ENCODE measurements at places on chromosomes 12 and 14. TPM values are rescaled to one million over a fixed set of nuclear protein-coding genes. Genes with fewer than 3 reads are reported as not detected.
A peak's percentile ranks its signal among the peaks of the same experiment; 100 is the strongest.

GRCh38 chr12:3614806-3615466, 123.9 kb downstream of the PRMT8 start:
- no peaks in the 10 kb centered on the region for H3K27me3 ChIP-seq
- no peak overlapping the region for H3K27ac ChIP-seq
- H3K36me3 ChIP-seq, result no peaks in the 10 kb centered on the region
- no peaks in the 10 kb centered on the region for H3K4me1 ChIP-seq
- no peak for DNase-seq

DNA sequence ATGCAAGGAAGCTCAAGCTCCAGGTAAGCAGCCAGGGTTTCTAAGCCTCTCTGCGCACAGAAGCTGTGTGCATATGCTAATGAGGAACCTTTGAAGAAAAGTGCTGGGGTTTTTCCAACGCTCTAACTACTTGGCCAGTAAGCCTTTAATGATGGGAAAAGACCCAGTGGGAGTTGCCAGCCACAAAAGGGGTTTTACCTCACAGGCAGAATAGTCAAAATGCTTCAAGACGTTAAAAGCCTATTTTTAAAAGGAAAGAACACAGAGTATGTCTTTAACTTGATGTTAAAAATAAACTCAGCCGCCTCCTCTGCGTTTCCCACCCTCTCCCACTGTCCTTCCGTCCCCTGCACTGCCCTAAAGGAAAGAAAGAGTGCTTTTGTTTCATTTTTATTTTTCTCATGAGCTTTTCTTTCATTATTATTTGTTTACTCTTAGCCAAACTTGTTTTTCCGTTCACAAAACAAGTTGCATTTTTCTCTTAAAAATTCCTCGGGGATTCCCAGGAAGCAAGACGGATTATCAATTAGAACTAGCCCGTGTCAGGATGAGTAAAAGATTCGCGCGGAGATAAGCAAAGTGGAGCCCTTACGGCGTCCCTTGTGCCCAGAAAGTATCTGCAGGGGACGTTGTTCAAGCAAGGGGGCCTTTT, 209.8 kb upstream of the NUDT4 start:
- no peak for DNase-seq
- no peaks in the 10 kb centered on the region for H3K27me3 ChIP-seq
- H3K27ac ChIP-seq, result no peak overlapping the region

DNA sequence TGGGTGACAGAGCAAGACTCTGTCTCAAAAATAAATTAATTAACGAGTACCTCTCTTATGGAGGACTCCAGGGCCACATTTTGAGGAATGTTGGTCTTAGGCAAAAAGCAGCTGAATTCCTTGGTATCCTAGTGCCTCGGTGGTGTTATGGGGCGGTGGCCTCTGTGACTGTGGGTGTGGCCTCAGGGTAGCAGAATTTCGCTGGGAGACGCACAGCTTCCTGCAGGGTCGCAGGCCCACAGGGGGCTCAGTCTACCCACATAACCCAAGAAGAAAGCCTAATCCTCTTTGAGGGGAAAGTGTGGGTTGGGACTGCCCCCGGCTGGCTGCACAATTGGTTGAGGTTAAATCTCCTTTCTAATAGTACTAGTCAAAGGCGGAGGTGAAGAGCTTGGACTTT, 11.2 kb upstream of the SERPINA4 start:
- H3K27ac ChIP-seq, result no peak overlapping the region
- no peaks in the 10 kb centered on the region for H3K36me3 ChIP-seq
- H3K4me1 ChIP-seq, result no peaks in the 10 kb centered on the region
- no peak for DNase-seq

PRIMA1 gene
- total RNA-seq, result 24.5 TPM

GRCh38 chr12:28998662-28999120, 150.4 kb upstream of the FAR2 start:
- H3K4me1 ChIP-seq, result no peaks in the 10 kb centered on the region
- H3K4me3 ChIP-seq, result no peak overlapping the region
- peak; percentile 28 for DNase-seq
- no peaks in the 10 kb centered on the region for H3K27me3 ChIP-seq

GRCh38 chr12:93174473-93174872, 203.3 kb upstream of the NUDT4 start:
- H3K4me3 ChIP-seq, result no peak overlapping the region
- no peaks in the 10 kb centered on the region for H3K36me3 ChIP-seq
- no peaks in the 10 kb centered on the region for H3K27me3 ChIP-seq
- no peak overlapping the region for H3K27ac ChIP-seq
- DNase-seq, result no peak

AGAP2 gene
- 0.29 TPM for total RNA-seq

GRCh38 chr12:95116773-95117172, 43.4 kb upstream of the NR2C1 start:
- no peaks in the 10 kb centered on the region for H3K27me3 ChIP-seq
- no peak overlapping the region for H3K4me3 ChIP-seq
- peak overlapping the region; percentile 87 for H3K27ac ChIP-seq
- H3K4me1 ChIP-seq, result peaks cover 9% of the 10 kb centered on the region

SLC17A8 gene
- not detected for total RNA-seq

- DNase-seq, result no peak
- no peaks in the 10 kb centered on the region for H3K27me3 ChIP-seq
- peak within 1 kb of the TSS; percentile 42 for H3K27ac ChIP-seq
- H3K4me3 ChIP-seq, result peak within 1 kb of the TSS; percentile 47
Measured at GRCh38 chr12:5432011-5432400, at the start of gene NTF3. TSS of gene NTF3 (plus strand) at chr12:5432108. CDS start at chr12:5432325, 217 bp downstream.

DNA sequence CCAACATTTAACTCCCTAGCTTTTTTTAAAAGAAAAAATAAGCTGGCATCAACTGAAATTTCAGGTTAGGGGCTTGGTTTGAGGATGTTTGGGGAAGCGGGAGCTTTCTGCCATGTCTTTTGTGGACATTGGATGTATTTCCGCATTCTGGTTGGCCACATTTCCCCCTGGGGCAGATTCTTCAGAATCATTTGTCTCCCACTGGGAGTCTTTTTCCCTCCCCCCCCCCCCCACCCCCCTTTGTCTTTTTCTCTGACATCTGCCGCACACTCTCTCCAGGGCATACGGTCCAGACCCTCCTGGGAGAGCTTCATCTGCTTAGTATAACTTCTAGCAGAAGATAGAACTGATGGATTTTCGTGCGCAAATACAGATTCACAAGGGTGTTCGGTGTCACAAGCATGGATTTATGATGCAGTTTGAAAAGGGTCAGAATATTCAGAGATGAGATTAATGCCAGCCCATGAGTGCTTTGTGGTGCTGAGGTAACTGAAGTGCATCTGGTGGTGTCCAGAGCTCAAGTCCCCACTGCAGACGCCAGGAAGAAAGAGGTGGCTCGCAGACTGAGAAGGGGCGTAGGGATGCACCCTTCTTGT, 40.2 kb downstream of the ETV6 start:
- no peaks in the 10 kb centered on the region for H3K4me1 ChIP-seq
- H3K27me3 ChIP-seq, result no peaks in the 10 kb centered on the region
- DNase-seq, result no peak
- no peaks in the 10 kb centered on the region for H3K36me3 ChIP-seq

OGFOD2 gene
- 17.4 TPM for total RNA-seq

OTUB2 gene
- total RNA-seq, result 0.37 TPM

GLIPR1 gene
- 47.6 TPM for total RNA-seq

GRCh38 chr12:15720295-15720694, 68.9 kb downstream of the EPS8 start:
- H3K27me3 ChIP-seq, result no peaks in the 10 kb centered on the region
- H3K4me1 ChIP-seq, result peaks cover 9% of the 10 kb centered on the region
- no peak overlapping the region for H3K4me3 ChIP-seq

GRCh38 chr12:31368666-31369361, 42.9 kb upstream of the SINHCAF start:
- H3K4me3 ChIP-seq, result no peak overlapping the region
- H3K36me3 ChIP-seq, result no peaks in the 10 kb centered on the region
- no peak for DNase-seq
- no peaks in the 10 kb centered on the region for H3K4me1 ChIP-seq
- H3K27ac ChIP-seq, result no peak overlapping the region
- no peaks in the 10 kb centered on the region for H3K27me3 ChIP-seq

Data from uterus (tissue), 4 donors.